ENCODE measurements at places on chromosomes 7 and 10.

- no peak for DNase-seq
Observed at GRCh38 chr7:34073676-34074075, 168.3 kb downstream of the BMPER start.

GRCh38 chr7:51344406-51345138 lies 28.0 kb upstream of the COBL start:
- no peak for DNase-seq

- no peak for DNase-seq
Observed at GRCh38 chr10:5413012-5413938, 918 bp downstream of the NET1 start.

DNA sequence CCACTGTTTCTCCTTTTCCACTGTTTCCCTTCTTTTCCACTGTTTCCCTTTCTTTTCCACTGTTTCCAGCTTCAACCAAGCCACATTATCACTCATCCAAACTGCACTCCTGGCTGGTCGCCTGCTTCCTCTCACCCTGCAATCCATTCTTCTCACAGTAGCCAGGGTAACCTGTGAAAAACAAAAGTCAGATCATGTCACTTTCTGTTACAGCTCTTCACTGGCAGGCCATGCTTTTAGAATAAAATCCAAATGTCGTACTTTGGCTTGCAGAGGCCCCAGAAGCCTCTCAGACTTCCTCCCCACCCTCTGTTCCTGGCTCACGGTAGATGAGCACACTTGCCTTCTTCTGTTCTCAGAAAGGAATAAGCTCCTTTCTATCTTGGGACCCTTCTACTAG lies 33.9 kb downstream of the STARD3NL start:
- DNase-seq = no peak

GRCh38 chr7:128153436-128153835 lies 87.6 kb upstream of the LEP start:
- DNase-seq = no peak
